Activated CD4-positive, alpha-beta T cell treated with anti-CD3 and anti-CD28 coated beads, Interleukin-2, Interleukin-6, amounts not matched to agents 100 ng/mL and 50 ng/mL, durations not matched to agents 16 hours and 8 hours (primary cell): ENCODE measurements at places on chromosomes 6 and 20.

DNA sequence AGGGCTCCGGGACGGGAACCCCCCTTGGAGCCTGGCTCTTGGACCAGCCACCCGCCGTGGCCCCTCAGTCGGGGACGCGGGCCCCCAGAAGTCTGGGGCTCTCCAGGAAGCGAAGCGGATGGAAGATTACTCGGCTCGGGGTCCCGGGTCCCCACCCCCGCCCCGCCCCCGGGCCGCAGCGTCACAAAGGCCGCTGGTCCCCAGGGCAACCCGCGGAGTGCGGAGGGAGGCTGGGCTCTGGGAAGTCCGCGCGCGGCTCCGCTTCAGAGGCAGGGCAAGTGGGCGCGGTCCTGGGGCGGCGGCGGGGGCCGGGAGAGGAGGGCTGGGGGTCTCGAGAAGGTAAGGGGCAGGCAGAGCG, at the start of gene FNDC11:
Gene FNDC11 (plus strand): TSS at position 227 of the 358 bp plus-strand sequence. CDS start 1,505 bp downstream, outside the sequence.
- DNase-seq, result no peak

- no peak for DNase-seq
These were observed 54.9 kb upstream of the NT5E start for GRCh38 chr6:85394853-85395538.

GRCh38 chr20:54431156-54431944, 44.0 kb upstream of the DOK5 start:
- DNase-seq, result no peak

GRCh38 chr20:50189681-50190250, 864 bp upstream of the CEBPB start:
- DNase-seq, result peak; percentile 36

- DNase-seq, result no peak
These were observed 147.8 kb downstream of the EDN3 start for GRCh38 chr20:59448196-59448595.

GRCh38 chr20:33902011-33902410, 90.9 kb downstream of the CHMP4B start:
- DNase-seq, result no peak

DNA sequence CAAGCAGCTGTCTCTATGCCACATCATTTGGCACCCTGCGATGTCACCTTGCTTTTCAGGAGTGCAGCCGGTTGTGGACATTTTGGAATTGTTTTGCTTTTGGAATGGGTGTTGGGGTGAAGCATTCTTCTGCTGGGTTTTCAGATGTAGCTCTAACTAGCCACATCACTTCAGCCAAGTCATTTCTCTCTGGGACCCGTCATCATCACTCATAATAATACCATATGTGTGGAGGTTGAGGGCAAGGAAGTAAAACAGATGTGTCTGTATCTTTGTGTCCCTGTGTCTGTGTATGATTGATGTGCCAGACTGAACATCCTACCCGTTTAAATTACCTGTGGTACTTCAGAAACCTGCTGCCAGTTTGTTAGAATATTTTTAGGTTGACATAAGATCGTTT, 49.5 kb upstream of the TULP4 start:
- DNase-seq, result peak; percentile 73

DNA sequence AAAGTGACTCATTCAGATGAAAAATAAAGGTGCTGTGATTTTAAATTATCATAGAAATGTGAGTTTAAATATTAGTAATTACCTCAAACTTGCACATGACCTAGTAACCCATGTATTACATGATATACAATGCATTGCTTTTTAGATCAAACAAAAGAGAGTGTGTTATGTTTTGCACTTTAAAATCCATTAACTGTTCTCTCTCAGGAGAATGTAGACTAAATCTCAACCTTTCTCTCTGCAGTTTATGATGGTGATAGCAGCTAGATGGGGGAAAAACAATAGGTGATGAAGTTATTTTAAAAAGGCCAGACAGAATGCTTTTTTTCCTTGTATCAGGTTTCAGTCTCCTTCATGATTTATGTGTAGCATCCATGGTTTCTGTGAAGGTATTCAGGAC, 404.4 kb upstream of the RNF217 start:
- DNase-seq, result no peak
